ENCODE measurements at places on chromosomes 16 and 17.

DNA sequence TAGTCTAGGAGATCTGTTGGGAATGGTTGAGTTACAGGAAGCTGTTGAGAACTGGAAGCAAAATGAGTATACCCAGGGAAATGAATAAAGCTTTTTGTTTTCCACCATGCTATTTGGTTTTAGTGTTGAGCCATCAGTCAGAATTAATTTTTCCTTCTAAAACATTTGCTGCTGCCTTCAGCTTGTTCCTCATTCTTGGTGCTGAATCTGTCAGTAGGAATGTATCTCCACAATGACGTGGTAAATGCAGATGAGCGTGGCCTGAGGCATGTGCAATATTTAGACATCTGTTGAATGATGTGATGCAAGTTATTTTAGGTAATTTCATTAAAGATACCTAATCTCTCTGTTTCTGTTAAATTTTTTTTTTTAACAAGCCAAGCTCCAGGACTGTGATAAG, 10.9 kb downstream of the HAPSTR1 start:
- no peak for DNase-seq

DNA sequence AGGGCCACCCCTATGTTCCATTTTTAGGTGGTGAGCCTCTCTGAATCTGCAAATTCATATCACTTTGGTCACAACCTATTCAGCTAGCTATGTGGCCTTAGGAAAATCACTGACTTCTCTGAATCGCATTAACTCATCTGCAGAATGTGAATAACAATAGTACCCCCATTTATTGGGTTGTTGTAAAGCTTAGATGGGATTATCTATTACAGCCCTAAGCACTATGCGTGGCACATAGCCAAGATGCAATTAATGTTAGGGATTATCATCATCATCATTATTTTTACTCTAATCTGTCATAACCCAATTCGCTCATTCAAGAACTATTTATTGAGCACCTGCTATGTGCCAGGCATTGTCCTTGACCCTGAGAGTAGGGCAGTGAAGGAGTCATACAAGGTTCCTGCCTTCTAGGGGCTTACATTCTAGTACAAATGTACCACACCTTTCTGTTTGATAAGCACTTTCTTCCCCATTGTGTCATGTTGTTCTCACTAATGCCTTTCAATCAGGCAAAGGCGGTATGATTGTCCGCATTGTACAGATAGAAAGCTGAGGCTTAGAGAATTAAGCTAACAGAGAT, 38.5 kb downstream of the CHD9 start:
- DNase-seq: no peak

DNA sequence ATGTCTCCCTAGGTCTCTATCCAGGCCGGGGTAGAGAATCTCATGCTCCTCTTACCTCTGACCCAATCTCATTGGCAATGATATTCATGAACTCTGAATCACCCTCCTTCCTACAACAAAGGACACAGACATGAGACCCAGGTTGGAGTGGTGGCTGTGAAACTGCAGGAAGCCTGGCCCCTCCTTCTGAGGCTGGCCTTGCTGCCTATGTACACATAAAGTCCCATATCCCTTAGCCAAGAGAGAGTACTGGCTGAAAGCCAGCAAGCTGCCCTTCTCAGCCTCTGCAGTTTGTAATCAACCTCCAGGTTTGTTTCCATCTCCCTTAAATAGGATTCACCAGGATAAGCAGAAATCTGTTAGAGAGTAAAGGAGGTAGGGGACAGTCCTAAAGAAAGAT, 10.6 kb downstream of the AARSD1 start:
- DNase-seq: no peak

DNA sequence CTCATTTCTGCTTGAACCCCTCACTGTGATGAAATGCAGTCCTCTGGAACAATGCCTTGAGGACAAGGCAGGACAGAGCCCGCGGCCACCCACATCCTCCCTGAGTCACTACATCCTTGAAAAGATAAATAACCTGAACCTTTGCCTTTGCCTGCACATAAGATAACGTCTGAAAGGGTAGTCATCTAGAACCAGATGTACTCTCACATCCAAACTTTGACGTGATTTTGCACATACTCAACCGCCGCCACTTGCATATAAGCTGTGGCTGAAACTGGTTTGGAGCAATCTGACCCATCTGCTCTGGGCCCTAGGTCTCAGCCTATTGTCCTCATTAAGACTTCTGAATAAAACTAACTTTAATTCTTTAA, 252.1 kb downstream of the PHKB start:
- peak; percentile 23 for DNase-seq

GRCh38 chr16:12170103-12171040, 193.8 kb downstream of the SNX29 start:
- DNase-seq: no peak

DNA sequence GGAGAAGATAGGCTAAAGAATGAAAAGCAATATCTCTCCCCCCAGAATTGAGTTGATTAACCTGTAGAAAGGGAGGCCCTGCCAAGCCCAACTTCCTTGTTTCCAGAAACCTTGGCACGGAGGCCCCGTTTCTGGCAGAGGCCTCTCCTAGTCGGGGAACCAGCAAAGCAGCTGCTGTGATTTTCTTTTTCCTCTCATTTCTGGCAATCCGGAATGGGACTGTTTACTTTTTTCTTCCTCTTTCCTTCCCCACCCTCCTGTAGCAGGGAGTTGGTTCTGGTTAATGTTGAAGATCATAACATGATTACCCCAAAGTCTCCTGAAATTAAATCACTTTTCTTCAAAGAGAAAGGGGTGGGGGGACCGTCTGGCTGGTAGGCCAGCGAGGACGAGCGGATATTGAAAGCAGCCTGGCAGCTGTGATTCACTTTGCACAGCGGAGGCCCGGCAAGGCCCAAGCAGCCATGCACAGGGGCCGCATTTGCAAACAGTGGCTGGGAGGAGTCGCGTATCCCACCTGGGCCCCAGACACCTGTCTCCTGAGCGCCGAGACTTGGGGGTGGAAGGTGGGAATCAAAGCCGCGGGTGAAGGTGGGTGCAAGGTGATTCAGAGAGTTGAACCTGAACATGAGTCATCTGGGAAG, 51.5 kb downstream of the NTN1 start:
- DNase-seq: no peak

DNA sequence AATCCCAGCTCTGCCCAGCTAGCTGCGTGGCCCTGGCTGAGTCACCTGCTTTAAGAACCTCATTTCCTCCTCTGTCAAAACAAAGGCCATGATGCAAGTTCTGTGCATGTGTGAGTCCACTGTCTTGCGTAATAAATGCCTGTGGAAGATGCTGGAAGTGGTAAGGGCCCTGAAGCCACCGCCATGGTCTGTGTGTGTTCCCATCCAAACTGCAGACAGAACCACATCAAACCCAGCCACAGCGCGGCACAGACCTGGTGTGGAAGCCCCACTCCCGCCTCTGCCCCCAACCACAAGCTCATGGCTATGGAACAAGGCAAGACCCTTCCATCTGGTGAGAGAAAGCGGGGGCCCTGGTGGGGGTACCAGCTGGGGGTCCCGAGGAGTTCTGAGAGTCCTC, 26.0 kb downstream of the NECAB2 start:
- DNase-seq: no peak

DNA sequence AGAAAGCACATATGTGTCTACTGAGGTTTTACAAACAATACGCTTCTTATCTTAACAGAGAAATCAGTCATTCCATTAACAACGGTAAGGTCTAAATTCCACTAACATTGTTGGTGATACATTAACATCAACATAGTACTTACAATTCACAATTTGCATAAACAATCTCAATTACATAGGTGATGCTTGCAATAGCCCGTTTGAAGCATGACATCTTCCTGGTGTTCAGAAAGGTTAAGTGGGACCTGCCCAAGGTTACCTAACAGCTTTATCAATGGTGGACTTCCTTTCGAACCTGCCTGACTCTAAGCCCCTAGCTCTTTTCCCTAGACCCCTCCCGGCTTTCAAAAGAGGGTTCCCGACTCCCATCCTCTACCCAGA, 699 bp downstream of the FAM222B start:
- no peak for DNase-seq

GRCh38 chr17:81164371-81165245, 699 bp upstream of the PVALEF start:
- no peak for DNase-seq

- DNase-seq: peak; percentile 41
These were observed 781 bp downstream of the RSKR start for GRCh38 chr17:28612936-28613872.

DNA sequence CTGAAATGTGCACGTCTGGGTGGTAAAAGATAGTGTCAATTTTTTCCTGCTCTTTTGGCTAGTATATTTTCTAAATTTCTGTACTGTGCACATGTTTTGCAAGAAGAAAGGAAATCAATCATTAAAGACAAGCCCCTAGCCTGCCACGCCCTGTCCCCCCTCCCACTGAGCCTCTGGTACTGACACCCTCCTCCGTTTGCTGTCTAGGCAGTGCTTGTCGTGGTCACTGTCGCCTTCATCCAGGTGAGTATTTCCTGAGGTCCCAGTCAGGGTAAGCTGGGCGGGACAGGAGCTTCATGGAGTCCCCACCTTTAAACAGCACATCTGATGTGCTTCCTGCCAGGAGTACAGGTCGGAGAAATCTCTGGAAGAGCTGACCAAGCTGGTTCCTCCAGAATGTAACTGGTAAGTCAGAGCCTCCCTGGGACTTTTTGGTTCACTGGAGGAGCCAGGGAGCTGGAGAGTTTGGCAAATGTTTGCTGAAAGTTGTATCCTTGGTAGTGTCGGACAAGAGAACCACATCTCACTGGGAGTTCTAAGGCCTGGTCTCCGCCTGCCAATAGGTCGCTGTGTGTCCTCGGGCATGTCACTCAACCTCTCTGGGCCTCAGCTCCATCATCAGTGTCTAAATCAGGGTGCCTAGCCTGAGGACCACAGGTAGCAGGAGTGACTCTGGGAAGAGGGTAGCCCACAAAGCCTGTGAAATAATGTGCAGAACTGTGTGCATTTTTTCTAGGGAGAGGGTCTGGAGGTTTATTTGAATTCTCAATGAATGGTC, 42.2 kb downstream of the ATP2C2 start:
- no peak for DNase-seq

DNA sequence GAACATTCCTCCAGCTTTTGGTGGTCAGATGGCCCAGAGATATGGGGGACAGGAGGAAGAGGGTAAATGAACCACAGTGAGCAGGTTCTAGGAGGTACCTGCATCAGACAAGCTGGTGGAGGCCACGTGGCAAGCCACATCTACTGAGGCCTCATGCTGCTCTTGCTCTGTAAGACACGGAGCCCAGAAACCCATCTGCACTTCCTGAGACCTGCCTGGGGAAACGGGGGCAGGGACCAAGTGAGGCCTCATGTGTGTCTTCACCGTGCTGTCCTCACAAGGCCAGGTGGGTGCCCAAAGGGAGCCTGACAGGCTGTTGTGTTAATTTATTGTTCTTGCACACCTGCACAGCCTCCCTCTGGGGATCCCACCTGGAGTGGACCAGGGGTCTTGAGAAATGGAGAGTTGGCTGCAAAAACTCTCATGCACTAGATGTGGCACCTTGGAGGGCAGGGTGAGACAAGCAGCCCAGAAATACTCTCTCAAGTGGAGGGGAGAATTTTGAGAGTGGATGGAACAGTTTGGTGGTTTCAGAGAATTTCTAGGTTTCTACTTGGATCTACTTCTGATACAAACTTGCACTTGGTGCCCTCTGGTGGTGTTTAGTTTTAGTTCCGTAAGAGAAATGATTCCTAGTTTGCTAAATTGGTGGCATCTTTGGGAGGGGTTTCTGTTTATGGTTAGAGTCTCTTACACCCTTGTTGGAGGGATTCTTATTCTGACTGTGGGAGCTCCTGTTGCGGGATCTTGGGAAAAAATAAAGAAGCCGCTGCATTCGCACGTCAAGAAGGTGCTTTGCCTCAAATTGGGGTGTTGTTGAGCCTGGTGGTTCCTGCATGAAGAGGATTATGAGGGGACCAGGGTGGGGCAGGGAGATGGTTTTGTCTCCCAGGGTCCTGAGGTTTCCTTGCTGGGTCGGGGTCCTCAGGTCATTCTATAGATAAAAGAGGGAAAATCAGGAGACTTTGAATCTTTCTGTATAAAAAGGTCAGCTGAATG, 47.5 kb downstream of the SLC6A2 start:
- DNase-seq: no peak

GRCh38 chr17:43342589-43342890, 56.3 kb upstream of the ARL4D start:
- no peak for DNase-seq

DNA sequence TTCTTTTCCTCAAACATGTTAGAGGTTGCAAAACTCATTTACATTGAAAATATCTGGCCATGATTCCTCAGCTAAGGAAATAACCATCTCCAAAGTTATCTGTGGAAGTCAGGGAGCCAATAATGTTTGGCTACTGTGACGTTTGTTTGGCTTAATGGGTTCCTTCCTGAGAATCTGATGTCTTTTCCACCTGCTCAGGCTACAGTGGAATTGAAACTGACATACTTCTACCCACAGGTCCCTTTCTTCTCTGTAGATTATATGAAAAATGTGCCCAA, 221.1 kb upstream of the XYLT1 start:
- DNase-seq: no peak

DNA sequence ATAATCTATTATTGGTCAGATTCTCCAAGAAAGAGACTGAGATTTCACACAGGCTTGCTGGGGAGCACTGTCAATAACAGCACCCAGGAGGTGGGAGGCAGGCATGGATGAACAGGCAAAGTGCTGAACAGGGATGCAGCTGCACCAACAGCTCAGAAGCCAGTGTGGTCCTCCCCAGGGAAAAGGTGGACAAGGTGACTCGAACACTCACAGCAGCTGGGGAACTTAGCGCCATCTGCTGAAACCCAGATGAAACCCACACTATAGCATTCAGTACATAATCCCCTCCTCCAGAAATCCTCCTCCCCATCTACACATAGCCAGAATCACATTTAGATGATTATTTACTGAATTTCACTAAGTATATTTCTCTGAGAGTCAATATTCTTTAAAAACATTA, 255.2 kb upstream of the WSB1 start:
- DNase-seq: no peak

GRCh38 chr16:19655242-19655777, 62.7 kb downstream of the KNOP1 start:
- no peak for DNase-seq

DNA sequence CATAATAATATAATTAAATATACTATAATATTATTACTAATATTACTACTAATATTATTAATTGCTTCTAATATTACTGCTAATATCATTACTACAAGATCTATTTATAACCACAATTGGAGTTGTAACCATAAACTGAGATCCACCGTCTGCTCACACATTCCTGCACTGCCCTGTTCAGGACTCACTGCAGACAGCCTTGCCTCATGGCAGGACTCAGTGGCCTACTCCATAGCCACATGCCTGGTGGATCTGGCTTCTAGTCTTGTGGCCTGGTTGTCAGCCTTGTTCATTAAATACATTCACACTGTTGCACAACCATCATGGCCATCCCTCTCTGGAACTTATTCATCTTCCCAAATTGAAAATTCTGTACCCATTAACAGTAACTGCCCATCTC, 48.0 kb downstream of the SRL start:
- no peak for DNase-seq
